ENCODE measurements at places on chromosomes 12 and 14. TPM values are rescaled to one million over a fixed set of nuclear protein-coding genes. Genes with fewer than 3 reads are reported as not detected.

GRCh38 chr14:61623927-61624326 is 71.4 kb upstream of the HIF1A start:
- DNase-seq = no peak
- no peak overlapping the region for H3K27ac ChIP-seq

The RPGRIP1 gene
- not detected for total RNA-seq

The SYT10 gene
- not detected for total RNA-seq

DNA sequence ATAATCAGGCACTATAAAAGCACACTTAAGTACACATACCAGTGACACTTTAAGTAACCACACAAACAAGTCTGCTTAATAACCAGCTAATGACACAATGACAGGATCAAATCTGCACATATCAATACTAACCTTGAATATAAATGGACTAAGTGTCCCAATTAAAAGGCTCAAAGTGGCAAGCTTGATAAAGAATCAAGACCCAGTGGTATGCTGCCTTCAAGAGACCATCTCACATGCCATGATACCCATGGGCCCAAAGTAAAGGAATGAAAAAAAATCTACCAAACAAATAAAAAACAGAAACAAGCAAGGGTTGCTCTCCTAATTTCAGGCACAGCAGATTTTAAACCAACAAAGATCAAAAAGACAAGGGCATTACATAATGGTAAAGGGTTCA is 470.4 kb downstream of the TRHDE start:
- H3K27ac ChIP-seq = no peak overlapping the region
- no peaks in the 10 kb centered on the region for H3K36me3 ChIP-seq
- no peak for DNase-seq

The AKAP3 gene
- total RNA-seq = 6.2 TPM

The KRT77 gene
- total RNA-seq = not detected

The AQP2 gene
- total RNA-seq = not detected

DNA sequence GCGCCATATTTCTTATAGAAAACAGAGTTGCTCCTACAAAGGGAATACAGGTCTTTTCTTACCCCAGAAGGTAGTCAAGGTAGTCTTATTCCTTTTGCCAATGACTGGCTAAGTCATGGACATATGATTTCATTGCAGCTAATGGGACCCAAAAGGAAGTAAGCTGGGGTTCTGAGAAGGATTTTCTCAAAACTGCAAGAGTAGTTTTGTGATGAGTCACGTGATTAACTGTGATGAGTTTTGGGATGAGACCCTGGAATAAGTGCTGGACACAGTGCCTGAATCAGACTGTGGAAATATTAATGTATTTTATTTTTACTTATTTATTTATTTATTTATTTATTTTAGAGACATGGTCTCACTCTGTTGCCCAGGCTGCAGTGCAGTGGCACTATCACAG is 13.4 kb upstream of the NIN start:
- H3K27ac ChIP-seq = no peak overlapping the region
- no peaks in the 10 kb centered on the region for H3K4me1 ChIP-seq
- no peaks in the 10 kb centered on the region for H3K36me3 ChIP-seq
- DNase-seq = no peak
- H3K4me3 ChIP-seq = no peak overlapping the region

The RNF31 gene
- 113 TPM for total RNA-seq

- peaks cover 7% of the 10 kb centered on the region for H3K4me1 ChIP-seq
- H3K27me3 ChIP-seq = no peaks in the 10 kb centered on the region
- no peak overlapping the region for H3K4me3 ChIP-seq
Observed at GRCh38 chr14:65231286-65231980, 129.1 kb upstream of the MAX start.

- peak; percentile 29 for DNase-seq
- peaks cover 16% of the 10 kb centered on the region for H3K4me1 ChIP-seq
- H3K4me3 ChIP-seq = no peak overlapping the region
- H3K36me3 ChIP-seq = no peaks in the 10 kb centered on the region
- H3K27ac ChIP-seq = no peak overlapping the region
Observed at GRCh38 chr14:101960225-101960624, 4.1 kb upstream of the DYNC1H1 start.

GRCh38 chr12:4037747-4038312 is 164.6 kb upstream of the PARP11 start:
- H3K27me3 ChIP-seq = no peaks in the 10 kb centered on the region
- H3K4me3 ChIP-seq = no peak overlapping the region
- H3K36me3 ChIP-seq = no peaks in the 10 kb centered on the region
- DNase-seq = peak; percentile 11
- no peak overlapping the region for H3K27ac ChIP-seq

The TAS2R9 gene
- not detected for total RNA-seq

The GPR137C gene
- total RNA-seq = not detected

The NTF3 gene
- total RNA-seq = not detected

- no peak overlapping the region for H3K27ac ChIP-seq
- H3K36me3 ChIP-seq = no peaks in the 10 kb centered on the region
Observed at GRCh38 chr12:84411031-84411430, 501.6 kb downstream of the SLC6A15 start.

GRCh38 chr12:108643941-108644810 is 10.5 kb upstream of the SELPLG start:
- H3K36me3 ChIP-seq = no peaks in the 10 kb centered on the region
- H3K4me1 ChIP-seq = peaks cover 14% of the 10 kb centered on the region
- no peak for DNase-seq
- H3K4me3 ChIP-seq = no peak overlapping the region
- H3K27ac ChIP-seq = no peak overlapping the region

GRCh38 chr14:72454388-72455160 is 439.3 kb downstream of the DPF3 start:
- no peaks in the 10 kb centered on the region for H3K36me3 ChIP-seq
- peaks cover 29% of the 10 kb centered on the region for H3K4me1 ChIP-seq
- H3K4me3 ChIP-seq = no peak overlapping the region
- H3K27me3 ChIP-seq = no peaks in the 10 kb centered on the region
- no peak for DNase-seq
- H3K27ac ChIP-seq = no peak overlapping the region

The KRT5 gene
- not detected for total RNA-seq

The LUM gene
- total RNA-seq = not detected

GRCh38 chr12:3202734-3203446 is 125.7 kb downstream of the TSPAN9 start:
- H3K36me3 ChIP-seq = no peaks in the 10 kb centered on the region
- no peak overlapping the region for H3K4me3 ChIP-seq
- H3K27ac ChIP-seq = no peak overlapping the region
- no peaks in the 10 kb centered on the region for H3K4me1 ChIP-seq
- H3K27me3 ChIP-seq = peaks cover 8% of the 10 kb centered on the region
- peak; percentile 20 for DNase-seq

DNA sequence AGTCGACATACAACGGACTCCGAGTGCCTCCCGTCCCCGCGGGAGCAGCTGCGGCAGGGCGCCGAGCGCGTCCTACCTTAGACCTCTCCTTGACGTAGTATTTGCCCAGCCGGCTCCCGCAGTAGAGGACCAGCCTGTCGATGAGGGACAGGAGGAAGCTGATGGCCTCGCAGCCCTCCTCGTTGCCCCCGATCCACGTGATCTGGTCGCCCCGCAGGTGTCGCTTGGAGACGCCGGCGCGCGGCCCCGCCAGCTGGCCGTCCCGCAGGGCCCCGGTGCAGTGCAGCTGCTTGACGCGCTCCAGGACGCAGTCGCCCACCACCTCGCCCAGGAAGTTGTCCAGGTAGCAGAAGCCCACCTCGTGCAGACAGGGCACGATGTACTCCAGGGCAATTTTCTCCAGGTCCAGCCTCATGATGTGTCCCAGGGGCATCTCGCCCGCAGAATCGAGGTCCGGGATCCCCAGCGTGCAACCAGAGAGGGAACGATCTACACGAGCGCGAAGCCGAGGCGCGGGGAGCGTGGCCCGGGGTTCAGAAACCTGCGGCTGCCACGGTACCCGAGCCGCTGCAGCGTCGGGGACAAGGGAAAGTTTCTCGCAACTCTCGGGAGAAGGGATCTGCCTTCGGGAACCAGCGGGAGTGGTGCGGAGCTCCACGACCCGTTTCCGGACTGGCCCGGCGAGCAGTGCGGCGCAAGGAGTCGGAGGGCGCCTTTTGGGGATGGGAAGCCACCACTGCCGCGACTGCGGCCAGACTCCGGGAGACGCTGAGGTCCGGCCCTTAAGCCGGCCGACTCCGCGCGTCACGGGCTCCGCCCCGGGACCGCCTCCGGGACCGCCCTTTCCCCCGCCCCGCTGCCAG is at the start of gene EGLN3:
EGLN3 (minus strand) TSS at position 755 of the 863 bp plus-strand sequence; CDS start at position 433, 322 bp downstream.
- DNase-seq = peak; percentile 19
- H3K4me3 ChIP-seq = peak within 1 kb of the TSS; percentile 49
- no peaks in the 10 kb centered on the region for H3K36me3 ChIP-seq
- peaks cover 8% of the 10 kb centered on the region for H3K27me3 ChIP-seq
- peaks cover 12% of the 10 kb centered on the region for H3K4me1 ChIP-seq

The ATN1 gene
- 33.0 TPM for total RNA-seq

- H3K4me3 ChIP-seq = no peak overlapping the region
- H3K27me3 ChIP-seq = no peaks in the 10 kb centered on the region
Observed at GRCh38 chr14:93619176-93619793, 169.0 kb downstream of the PRIMA1 start.

The TMCC3 gene
- total RNA-seq = 0.36 TPM

GRCh38 chr12:78684419-78684818 is 180.2 kb upstream of the SYT1 start:
- no peak for DNase-seq
- no peaks in the 10 kb centered on the region for H3K4me1 ChIP-seq
- H3K4me3 ChIP-seq = no peak overlapping the region
- H3K27ac ChIP-seq = no peak overlapping the region

DNA sequence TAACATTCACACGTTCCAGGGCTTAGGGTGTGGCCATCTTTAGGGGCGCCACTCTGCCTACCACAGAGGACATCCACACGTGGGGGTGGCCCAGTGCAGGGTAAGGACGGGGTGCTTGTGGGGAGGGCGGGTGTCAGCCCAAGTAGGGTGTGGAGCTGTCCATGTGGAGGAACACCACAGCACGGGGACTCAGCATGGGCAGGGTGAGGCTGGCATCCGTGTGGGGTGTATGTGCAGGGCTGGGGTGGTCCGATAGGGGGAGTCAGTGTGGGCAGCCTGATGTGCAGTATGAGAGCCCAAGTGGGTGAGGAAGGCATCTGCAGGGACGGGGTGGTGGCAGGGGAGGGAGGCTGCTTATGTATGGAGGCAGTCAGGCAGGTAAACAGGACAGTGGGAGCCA is 17.7 kb downstream of the PSMC1 start:
- H3K27ac ChIP-seq = no peak overlapping the region
- H3K4me1 ChIP-seq = peaks cover 11% of the 10 kb centered on the region
- H3K4me3 ChIP-seq = no peak overlapping the region
- no peak for DNase-seq
- H3K27me3 ChIP-seq = no peaks in the 10 kb centered on the region

GRCh38 chr12:32198555-32198954 is 91.9 kb downstream of the BICD1 start:
- no peaks in the 10 kb centered on the region for H3K4me1 ChIP-seq
- H3K36me3 ChIP-seq = no peaks in the 10 kb centered on the region
- no peak overlapping the region for H3K4me3 ChIP-seq
- DNase-seq = no peak

DNA sequence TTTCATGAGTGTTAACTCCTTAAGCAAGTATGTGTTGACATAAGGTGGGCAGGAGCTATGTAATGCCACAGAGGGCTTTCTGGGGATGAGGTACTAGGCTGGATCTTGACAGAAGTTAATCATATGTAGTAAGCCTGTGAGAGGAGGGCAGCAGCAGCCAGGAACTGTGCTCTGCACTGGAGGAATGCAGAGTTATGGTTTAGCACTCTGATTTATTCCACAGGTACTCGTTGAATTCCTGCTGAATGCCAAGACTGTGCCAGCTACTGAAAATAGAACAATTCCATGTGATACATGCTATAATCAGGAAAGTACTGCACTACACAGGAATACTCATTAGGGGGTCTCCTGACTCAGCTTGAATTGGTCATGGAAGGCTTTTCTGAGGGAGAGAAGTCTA is 58.7 kb downstream of the SUSD6 start:
- peaks cover 97% of the 10 kb centered on the region for H3K4me1 ChIP-seq
- no peak overlapping the region for H3K27ac ChIP-seq
- H3K36me3 ChIP-seq = no peaks in the 10 kb centered on the region
- no peak for DNase-seq
- no peaks in the 10 kb centered on the region for H3K27me3 ChIP-seq

DNA sequence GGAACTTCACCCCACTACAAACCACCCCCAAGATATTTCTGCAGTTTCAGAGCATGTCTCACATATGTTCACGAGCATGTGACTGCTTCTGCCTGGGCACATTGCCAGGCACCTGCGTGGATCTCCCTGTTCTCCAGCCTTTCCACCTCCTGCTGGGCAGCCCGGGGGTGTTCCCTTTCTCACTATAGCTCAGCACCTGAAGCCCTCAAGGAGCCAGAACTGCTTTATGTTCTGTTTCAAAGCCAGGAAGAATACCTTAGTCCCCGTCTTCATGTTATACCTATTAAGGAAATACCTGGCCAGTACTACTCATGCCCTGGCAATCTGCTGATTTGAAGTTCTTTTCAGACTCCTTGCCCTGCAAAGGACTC is 4.2 kb upstream of the FGF6 start:
- H3K4me1 ChIP-seq = no peaks in the 10 kb centered on the region
- no peak overlapping the region for H3K27ac ChIP-seq
- no peak for DNase-seq
- H3K4me3 ChIP-seq = no peak overlapping the region

The ZNF664 gene
- total RNA-seq = 57.9 TPM
